ENCODE measurements at places on chromosomes 3 and 15.
A peak's percentile ranks its signal among the peaks of the same experiment; 100 is the strongest.

- no peak for DNase-seq
Observed at GRCh38 chr3:69422751-69423150, 36.9 kb upstream of the FRMD4B start.

DNA sequence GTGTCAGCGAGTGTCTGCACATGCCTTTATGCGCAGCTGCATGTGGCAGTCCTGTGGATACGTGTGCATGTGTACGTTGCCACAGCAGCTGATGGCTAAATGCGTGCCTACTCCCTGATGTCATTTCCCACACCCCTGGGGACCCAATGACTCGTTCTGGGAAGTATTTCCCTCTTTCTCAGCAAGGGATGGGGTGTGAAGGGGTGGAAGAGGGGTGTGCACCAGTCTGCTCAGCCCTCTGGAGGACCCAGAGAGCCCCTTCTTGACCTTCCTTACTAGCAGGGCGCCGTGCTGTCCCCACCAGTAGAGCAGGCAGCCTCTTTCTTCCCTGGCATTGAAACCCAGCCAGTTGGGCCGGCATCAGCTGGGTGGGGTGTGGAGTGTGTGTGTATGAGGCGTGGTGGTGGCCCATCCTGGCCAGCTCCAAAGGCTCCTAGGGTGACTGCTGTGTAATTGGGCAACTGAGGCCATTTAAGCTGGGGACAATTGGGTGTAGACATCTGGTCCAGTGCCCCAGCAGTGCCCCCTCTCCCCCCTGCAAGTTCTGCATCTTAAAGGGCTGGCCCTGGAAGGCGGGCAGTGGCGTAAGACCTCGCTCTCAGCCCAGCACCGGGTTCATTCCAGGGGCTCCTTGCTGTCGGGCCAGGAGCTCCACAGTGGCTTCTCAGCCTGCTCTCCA lies 19.2 kb downstream of the SNX33 start:
- DNase-seq: no peak

DNA sequence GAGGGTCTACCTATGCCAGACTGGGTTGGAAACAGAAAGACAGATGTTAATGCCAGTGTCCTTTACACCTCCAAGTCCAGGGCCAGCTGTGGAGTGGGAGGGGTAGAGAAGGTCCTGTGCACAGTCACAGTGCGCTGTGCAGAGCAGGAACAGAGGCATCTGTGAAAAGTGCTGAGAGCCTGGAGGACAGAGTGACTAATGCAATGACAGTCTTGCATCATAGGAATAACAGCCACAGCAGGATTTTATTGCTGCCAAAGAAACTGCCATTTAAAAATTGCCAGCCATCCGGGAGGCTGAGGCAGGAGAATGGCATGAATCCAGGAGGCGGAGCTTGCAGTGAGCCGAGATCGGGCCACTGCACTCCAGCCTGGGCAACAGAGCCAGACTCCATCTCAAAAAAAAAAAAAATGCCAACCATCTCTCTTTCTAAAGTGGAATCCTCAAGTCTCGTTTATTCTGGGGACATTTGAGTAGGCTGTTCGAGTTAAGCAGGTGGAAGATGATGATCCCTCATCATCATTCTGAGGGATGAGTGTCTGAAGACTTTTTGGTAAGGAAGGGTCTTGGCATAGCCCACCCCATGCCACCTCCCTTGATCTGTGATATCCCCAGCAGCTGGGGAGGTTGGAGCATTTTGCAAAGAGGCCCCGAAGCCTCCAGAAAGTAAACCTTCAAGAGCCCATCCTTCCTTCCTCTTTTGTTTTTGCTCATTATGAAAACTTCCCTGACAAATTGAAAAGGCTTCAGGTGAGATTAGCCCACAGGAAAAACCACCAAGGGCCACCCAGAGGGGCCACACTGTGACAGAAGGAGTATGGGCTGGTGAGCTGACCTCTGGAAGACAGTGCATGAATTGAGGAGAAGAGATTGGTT lies 7.7 kb downstream of the CCR2 start:
- peak; percentile 97 for DNase-seq

DNA sequence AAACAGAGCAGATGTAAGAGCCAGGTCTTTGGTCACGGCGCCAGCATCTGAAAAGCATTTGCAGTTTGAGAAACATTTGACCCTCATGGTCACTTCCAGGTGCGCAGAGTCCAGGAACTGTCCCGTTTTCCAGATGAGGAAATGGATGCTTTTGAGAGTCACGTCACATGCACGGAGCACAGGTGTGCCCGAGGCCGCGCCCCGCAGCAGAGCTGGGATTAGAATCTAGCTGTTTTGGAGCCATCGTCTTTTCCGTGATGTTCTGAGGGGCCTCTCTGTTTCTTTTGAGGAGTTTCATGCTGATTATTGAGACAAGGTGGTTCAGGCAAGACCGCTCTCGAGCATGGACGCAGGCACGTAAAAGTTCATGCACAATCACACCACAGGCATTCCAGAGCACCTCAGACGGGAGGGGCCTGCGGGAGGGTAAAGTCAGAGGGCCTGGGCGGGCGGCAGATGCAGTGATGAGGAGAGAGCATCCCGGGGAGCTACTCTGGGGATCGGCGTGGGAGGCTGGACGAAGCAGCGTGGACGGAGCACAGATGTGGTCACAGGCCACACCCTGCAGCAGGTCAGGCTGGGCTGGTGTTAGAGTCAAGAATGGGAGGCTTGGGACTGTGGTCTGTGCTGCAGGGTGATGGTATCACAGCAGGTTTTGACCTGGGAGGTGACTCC lies 139.2 kb upstream of the MEF2A start:
- no peak for DNase-seq

DNA sequence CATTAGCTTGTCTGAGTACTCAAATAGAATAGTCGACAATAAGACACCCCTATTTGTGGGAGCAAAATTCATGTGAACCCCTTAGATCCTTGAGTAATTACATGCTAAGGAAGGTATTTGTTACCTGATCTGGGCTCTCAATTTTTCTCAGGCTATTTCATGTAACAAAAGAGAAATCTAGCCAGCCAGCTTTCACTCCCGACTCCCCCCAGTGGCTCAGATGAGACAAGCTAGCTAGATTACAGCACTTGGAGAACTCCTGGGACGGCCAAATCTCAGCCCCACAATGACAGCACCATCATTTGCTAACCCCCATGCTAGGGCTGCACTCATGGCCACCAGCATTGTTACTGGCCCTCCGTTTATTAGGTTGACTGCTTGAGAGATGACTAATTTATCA lies 41.3 kb downstream of the GLDN start:
- peak; percentile 40 for DNase-seq

GRCh38 chr15:67116742-67117141 lies 51.3 kb downstream of the SMAD3 start:
- no peak for DNase-seq

DNA sequence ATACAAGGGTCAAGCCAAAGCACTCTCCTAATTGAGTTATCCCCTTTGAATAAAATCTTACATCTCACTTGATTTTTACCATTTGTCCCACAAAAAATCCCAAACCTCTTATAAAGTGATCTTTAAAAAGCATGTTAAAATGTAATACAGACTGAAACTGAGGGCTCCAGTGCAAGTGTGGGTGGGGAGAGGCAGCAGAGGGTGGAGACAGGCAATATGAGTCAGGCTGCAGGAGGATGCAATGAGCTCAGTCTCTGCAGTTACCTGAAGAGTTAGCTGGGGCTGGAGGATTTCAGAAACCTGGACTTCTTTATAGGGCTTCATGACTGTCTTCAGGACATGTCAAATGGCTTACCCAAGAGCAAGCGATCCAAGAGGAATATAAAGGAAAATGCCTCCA lies 14.2 kb upstream of the COLQ start:
- DNase-seq: no peak

DNA sequence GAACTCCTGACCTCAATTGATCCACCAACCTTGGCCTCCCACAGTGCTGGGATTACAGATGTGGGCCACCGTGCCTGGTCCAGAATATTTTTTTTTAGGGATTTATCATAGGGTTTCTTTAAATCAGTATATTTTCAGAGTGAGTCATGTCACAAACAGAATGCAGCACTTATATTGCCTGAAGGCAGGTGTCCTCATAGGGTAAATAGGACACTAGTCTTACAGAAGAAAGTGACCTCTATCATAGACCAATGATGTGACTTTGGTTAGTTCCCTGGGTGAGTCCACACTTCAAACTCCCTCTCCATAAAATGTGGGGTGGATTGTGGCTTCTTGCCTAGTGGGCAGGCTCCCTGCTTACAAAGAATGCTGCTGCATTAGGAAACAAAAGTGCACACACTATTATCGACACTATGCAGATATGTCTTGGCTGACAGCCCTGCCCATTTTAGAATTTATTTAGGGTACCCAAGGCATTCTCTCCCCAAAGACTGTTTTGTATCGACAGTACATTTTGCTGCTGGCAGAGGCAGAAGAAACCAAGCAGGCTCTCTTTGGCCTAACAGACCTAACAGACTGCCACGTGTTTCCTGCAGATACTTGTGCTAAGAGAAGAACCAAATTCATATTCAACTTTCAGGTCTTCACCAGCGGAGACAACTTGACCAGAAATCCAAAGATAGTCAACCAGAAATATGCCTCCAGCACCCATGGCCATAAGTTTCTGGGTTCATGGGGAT lies 125.0 kb downstream of the MOBP start:
- DNase-seq: no peak

- no peak for DNase-seq
Observed at GRCh38 chr3:134655706-134656105, 4.9 kb upstream of the KY start.

GRCh38 chr3:196471551-196471950 lies 32.0 kb downstream of the RNF168 start:
- no peak for DNase-seq

- no peak for DNase-seq
Observed at GRCh38 chr15:56042031-56042430, 48.6 kb upstream of the NEDD4 start.

- DNase-seq: peak; percentile 37
Observed at GRCh38 chr3:57646723-57647122, 46.2 kb downstream of the DENND6A start.

DNA sequence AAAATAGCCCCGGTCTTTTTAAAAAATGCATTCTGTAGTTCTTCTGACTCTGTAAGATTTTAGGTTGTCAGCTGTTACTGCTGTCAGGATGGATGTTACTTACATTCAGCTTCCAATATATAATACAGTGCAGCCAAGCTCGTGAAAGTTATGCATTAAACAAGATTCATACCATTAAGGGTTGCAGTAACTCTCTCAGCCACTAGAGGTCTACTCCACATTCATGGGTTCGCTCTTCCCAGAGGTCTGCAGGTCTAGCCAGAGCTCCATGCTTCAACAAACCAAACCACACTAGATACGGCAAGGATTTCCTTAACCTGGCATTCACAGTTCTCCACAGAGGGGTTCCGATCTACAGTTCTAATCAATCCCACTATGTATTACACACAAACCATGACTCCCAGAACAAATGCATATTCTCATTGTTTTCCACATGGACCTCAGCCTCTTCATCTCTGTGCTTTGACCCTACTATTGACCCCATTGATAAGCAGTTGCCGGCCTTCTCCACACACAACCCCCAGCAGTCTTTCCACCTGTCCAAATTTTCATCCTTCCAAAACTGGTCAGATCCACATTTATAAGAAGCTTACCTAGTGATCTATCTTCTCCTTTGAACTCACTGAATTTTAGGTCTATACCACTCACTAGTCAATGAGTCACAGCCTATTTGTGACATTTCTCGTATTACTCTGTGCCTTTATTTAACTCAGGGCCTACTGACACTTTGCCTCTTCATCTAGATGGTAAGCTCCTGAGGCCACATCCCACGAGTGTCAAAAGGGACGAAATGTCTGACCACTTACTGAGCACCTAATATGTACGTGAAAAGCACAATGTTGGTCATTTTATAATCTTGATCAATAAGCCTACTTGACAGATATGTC lies 33.7 kb downstream of the RORA start:
- DNase-seq: peak; percentile 36

- no peak for DNase-seq
Observed at GRCh38 chr3:176755977-176756376, 441.3 kb downstream of the TBL1XR1 start.

DNA sequence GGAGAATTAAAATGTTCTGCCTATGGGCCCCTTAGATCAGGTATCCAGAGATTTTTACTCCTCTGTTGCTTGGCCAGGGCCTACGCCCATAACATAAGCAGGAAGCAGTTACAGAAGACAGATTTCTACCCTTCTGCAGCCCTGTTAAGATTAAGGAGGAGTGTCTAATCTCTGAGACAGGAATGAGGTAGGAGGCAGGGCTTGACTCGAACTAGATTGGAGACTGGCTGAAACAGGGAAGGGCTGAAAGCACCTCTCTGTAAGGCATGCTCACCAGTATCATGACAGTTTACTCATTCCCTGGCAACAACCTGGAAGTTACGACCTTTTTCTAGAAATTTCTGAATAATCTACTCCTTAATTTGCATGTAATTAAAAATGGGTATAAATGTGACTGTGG lies 16.7 kb downstream of the PLA2G4D start:
- no peak for DNase-seq

GRCh38 chr3:22450786-22451400 lies 699.9 kb upstream of the ZNF385D start:
- DNase-seq: no peak

DNA sequence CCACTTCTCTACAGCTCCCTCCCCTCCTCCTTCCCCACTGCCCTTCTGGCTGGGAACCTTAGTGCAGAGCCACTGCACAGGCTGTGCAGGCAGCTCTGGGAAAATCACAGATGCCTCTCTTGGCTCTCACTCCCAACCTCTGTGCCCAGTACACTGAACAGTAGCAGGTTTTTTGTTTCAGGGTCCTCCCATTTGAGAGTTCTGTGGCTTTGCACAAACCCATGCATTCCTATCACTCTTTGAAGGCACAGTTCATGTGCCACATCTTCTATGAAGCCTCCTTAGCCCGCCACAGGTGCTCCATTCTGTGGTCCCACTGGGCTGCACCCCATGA lies 103.9 kb downstream of the SNRK start:
- no peak for DNase-seq

GRCh38 chr15:88658972-88659931 lies 20.4 kb downstream of the ISG20 start:
- DNase-seq: no peak

- DNase-seq: no peak
Observed at GRCh38 chr15:56981160-56981559, 62.7 kb downstream of the TCF12 start.

DNA sequence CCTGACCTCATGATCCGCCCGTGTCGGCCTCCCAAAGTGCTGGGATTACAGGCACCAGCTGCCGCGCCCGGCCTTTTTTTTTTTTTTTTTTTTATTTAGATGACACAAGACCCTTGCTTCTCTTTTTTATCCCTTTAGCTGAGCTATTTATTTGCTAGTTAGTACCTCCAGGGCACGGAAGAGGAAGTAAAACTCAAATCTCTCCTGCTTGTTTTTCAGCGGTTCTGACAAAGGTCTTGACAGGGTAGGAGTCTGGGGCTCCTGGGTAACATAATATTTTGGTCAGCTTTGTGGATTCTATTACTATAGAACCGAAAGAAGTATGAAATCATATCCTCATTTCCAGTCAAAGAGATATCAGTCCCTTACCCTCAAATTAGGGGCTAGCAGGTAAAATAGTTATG lies 44.0 kb upstream of the ETV5 start:
- peak; percentile 85 for DNase-seq

GRCh38 chr3:177141471-177141870 lies 55.8 kb downstream of the TBL1XR1 start:
- no peak for DNase-seq

GRCh38 chr3:129954514-129954913 lies 20.0 kb upstream of the TRH start:
- DNase-seq: peak; percentile 99

Data from AML-193 (cell line).